ENCODE measurements at places on chromosomes 7 and 10. TPM values are rescaled to one million over a fixed set of nuclear protein-coding genes. Genes with fewer than 3 reads are reported as not detected.

Gene GSTO2
- 51.3 TPM for polyA plus RNA-seq

Gene CYP26A1
- polyA plus RNA-seq = 1.2 TPM

Gene ACTL6B
- polyA plus RNA-seq = 2.5 TPM

Gene PTEN
- polyA plus RNA-seq = 20.8 TPM

Gene AKR1D1
- not detected for polyA plus RNA-seq

Data from GM23338 (cell line).